ENCODE measurements at places on chromosomes 7 and 10.

DNA sequence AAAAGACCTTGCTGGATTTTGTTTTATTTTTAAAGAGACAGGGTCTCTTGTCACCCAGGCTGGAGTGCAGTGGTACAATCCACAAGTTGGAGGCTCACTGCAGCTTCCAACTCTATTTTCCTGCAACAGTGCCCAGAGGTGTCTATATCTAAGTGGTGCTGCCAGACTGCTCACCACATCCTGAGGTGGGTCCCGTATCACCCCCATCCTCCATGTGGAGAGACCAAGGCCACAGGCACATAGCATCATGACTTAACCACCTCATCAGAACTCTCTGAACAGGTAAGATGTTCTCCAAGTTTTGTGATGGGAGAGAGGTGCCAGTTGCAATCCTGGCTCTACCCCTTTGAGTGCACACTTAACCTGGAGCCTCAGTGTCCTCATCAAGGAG lies 98.2 kb downstream of the RNF216 start:
- DNase-seq: no peak

- DNase-seq: no peak
Observed at GRCh38 chr7:17489961-17490360, 191.5 kb downstream of the AHR start.

DNA sequence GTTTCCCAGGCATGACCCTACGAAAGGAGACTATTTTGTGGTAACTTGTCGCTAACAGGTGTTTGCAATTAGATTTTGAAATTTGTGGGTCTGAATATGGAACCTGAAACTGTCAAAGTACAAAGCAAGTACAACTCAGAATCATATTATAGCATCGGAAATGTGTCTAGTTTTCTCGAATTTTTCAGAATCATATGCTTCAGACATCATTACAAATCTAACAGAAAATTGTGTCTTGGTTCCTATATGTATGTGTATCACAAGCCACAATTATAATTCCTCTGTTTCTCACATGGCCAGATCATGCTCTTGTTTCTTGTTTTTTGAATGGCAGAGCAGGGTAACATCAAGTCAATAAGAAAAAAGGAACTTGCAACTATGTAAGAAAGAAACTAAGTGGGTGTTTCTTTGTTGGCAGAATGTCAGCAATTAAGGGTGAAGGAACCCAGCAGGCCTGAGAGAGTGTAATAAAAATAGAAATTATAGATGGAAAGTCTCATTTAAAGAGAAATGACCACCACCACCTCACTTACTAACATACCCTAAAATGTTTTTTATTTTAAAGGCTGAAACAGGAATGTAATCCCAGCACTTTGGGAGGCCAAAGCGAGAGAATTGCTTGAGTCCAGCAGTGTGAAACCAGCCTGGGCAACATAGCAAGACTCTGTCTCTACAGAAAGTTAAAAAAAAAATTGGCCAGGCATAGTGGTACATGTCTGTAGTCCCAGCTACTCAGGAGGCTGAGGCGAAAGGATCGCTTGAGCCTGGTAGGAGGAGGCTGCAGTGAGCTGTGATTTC lies 51.3 kb downstream of the PRTFDC1 start:
- peak; percentile 78 for DNase-seq

- DNase-seq: no peak
Observed at GRCh38 chr10:89153971-89154370, 53.1 kb downstream of the CH25H start.

DNA sequence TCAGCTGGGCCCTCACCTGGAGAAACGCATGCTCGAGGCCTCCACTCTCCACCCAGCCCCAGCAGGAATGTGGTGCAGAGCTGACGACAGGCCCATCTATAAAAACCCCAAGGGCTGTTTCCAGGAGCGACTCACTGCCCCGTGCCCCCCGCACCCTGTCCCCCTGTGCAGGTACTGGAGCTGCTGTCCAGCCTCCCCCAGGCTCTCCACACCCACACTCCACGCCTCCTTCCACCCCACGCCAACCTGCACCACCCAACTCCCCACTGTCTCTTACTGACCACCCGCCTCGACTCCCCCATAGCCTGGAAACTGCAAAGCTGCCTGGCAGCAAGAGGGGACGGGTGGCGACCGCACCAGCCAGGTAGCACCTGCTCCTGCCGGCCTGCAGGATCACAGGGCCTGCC lies 43.3 kb downstream of the DIP2C start:
- DNase-seq: no peak

DNA sequence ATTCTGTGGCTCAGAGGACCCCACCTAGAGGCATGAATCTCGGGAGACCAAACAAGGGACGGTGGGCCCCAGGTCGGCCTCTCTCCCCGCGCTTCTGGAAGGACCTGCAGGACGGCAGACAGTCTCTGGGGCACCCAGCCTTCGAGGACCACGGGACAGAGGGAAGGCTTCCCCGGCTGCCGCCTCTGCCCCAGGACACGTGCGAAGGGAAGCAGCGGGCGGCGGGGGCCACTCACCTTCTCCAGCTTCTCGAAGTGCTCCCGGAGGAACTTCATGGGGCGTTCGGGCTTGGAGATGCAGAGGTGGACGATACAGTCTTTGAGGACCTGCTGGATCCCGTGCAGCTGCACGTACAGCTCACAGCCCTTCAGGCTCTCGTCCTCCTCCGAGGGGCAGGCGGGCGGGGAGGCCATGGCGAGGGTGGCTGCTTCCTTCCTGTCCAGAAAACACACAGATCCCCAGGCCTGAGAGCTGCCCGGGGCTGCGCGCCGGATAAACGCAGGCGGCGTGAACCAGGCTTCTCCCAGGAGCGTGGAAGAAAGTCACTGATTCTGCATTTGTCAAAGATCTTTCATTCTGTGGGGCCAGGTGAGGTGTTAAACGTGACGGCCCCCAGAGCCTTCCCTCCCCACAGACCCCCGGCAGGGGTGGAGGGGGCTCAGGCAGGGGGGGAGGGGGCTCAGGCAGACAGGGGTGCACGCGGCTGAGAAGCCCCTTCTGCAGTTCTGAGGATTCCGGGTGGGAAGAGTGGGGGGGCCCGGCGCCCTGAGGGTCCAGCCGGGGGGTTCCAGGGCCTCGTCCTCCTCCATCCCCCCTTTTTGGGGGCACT lies 15.2 kb upstream of the DNAAF5 start:
- no peak for DNase-seq

- DNase-seq: peak; percentile 14
Observed at GRCh38 chr7:19116121-19117090, 1.0 kb downstream of the TWIST1 start.

- DNase-seq: no peak
Observed at GRCh38 chr10:22475651-22476600, 130.6 kb downstream of the SPAG6 start.

DNA sequence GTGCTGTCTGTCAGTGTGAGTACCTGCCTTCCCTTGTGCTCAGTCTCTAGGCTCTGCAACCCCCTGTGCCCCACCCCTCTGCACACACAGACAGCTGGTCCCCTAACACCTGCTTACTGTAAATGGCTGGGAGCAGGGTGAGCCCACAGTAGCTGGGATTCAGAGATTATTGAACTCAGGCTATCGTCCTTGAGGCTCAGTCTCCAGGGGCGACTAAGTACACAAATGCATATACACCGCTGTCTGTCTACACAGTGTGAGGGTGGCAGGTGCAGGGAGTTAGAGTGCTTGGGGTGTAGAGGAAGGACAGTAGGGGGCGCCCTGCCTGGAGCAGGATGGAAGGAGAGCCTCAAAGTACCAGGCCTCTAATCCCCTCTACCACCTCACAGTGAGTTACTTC lies 12.9 kb downstream of the UPP1 start:
- DNase-seq: no peak

- no peak for DNase-seq
Observed at GRCh38 chr10:116522803-116523381, 22.8 kb upstream of the PNLIP start.

DNA sequence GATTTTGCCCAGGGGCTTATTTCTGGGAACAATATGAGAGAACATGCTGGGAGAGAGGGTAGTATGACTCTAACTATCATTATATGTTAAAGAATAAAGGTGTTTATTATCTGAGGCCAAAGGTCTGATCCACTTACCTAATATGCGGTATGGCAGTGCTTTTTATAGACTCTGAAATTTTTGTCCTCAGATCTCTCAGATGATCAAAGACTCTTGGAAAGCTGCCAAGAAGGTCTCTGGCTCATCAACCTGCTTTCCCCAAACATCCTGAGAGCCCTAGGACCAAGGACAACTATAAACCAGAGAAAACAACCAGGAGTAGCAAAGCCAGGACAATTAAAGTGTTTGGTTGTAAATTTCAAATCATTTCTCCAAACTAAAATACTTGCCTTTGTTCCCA lies 255.7 kb upstream of the LRRN3 start:
- DNase-seq: peak; percentile 39

DNA sequence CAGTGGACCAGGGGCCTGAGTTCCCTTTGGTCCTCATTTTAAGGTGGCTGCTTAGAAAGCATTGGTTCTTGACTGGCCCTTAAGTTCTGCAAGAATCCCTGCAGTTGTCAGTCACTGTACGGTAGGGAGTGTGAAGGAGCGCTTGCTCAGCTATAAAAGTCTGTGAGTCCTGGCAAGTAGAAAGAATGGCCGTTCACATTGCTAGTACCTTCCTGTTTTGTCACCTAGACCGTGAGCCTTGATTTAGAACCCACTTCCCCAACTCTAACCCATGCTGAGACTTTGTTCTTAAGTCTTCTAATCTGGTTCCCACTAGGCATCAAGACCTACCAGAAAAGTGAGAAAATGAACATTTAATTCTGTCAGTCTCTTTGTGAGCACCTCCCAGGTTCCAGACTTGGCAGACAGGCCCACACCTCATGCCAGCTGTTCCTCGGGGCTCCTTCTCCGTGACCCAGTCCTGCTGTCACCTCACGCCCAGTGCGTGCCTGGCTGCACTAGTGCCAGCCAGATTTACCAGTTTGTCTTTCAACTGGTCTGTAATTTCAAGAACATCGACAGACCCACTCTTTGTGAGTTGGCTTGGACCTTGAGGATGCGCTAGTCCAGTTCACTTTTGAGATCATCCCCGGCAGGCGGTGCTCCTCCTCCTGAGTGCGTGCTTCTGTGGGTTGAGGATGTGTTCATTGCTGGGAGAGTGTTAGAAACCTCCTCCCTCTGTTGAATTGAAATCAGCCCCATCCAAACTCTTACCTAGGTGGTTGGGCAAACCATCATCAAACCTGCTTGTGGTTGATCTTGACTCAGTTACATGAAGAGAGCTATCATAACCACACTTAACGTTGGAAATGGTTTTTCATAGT lies 78.5 kb downstream of the SHH start:
- no peak for DNase-seq

DNA sequence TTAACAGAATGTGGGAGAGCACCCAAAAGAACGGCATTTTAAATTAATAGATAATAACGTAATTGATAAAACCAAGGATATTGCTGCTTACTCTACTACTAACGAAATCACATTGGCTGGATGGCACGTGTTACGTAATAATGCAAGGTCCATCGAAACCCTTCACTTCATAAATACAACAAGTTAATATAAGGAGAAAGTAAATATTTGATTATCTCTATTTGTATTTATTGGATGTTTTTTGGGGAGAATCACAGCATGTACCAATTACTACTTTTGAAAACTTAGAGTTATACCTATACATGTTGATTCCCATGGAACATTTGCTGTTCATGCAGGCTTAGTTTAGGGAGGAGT lies 1.6 kb downstream of the PRKG1 start:
- no peak for DNase-seq

DNA sequence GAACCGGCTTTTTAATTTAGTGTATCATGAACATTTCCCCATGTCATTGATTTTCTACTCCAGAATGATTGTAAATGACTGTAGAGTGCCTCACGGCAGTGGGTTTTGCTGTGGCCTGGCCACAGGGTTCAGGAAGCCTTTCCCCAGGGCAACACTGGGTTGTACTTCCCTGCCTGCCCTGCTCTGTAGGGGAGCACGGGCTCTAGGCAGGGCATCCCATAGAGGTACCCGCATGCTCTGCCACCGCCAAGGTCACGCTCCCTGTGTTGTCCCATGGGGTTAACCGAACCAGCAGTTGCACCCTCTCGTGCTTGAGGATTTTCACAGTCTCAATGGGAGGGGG lies 63.8 kb downstream of the BPGM start:
- DNase-seq: no peak

DNA sequence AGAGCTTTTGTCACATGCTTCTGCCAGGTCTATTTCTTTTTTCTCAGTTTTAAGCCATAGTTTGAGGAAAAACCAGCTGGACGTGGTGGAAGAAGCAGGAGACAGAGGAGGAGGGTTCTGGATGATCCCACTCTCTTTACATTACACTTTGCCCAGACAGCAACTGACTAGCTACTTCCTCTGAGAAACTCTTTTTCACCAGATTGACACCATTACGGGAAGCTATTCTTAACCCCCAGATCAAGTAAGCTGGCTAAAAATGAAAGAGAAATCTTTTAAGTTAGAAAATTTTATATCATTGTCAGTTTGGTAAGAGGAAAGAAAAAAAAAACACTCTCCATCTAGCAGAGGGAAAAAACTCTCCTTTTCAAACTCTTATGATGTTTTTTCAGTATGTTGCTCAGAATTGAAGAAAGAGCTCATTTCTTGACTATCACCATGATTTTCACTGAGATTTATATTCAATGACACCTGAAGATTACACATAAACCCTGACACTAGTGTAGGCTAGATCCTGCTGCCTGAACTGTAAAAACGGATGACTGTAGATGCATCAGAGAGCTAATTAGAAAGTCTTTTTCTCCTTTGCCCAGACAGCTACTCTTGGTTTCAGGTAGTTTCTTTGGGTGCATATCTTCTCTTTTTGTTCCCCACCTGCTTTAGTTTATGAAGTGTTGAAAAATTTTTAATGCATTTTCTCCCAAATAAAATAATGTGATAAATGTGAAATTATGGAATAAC lies 203.1 kb downstream of the TFEC start:
- DNase-seq: peak; percentile 12

- no peak for DNase-seq
Observed at GRCh38 chr10:81414038-81414437, 461.0 kb upstream of the NRG3 start.

DNA sequence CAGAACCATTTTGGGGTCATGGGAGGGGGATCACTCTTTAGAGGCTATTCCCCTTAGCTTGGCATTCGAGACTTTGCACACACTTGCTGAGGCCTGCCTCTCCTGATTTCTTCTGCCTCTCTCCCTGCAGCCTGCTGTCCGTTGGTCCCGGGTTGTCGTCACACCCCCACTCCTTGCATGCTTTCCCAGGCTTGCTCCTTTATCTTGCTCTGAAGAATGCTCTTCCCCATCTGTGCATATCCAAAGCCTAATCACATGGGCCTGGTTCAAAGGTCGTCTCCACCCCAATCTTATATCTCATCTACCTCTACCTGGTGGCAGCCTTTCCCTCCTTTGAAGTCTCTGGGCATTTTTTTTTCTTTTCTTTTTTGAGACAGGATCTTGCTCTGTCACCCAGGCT lies 24.3 kb upstream of the EMX2 start:
- no peak for DNase-seq

GRCh38 chr10:89390476-89391225 lies 1.8 kb upstream of the IFIT1 start:
- peak; percentile 75 for DNase-seq

GRCh38 chr7:99772565-99772964 lies 11.4 kb downstream of the CYP3A4 start:
- no peak for DNase-seq

GRCh38 chr7:22189230-22189629 lies 167.7 kb downstream of the RAPGEF5 start:
- DNase-seq: no peak

Data from RPMI8226 (cell line).